Activated CD4-positive, alpha-beta T cell treated with anti-CD3 and anti-CD28 coated beads, Interleukin-2, amount 10 ng/mL, durations not matched to agents 24 days and 14 days (primary cell): ENCODE measurements at places on chromosomes 7 and 10. TPM values are rescaled to one million over a fixed set of nuclear protein-coding genes. Genes with fewer than 3 reads are reported as not detected.
A peak's percentile ranks its signal among the peaks of the same experiment; 100 is the strongest.

DNA sequence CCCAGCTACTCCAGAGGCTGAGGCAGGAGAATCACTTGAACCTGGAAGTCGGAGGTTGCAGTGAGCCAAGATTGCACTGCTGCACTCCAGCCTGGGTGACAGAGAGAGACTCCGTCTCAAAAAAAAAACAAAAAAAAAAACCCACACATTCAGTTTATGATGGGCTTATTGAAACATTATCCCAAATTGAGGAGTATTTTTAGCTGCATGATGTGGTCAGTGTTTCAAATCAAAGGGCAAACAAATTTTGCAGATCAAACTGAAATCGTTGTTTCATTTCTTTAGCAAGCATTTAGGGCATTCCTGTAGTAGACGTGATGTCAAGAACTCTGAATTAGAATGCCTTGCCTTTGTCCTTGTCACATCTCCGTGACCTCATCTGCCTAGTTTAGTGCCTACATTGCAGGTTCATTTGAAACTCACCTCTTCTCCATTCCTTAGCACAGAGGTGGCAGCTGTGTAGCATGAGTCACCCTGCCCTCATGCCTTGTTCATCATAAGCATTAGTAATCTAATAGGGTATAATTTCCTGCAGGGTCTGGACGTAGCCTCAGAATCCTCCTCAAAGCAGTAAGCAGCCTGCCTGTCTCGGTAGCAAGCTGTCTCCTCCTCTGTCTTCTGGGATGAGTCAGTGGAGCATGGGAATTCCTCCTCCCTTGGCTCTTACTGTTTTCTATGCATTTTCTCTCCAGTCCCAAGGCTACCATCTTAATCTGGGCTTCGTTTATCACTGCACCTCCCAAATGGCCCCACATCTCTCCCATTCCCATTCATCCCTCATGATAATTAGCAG is 73.8 kb downstream of the CUL1 start:
- peaks cover 19% of the 10 kb centered on the region for H3K4me1 ChIP-seq
- no peaks in the 10 kb centered on the region for H3K27me3 ChIP-seq
- no peak for DNase-seq
- H3K27ac ChIP-seq: peak overlapping the region; percentile 46
- H3K36me3 ChIP-seq: peaks cover 44% of the 10 kb centered on the region

- H3K4me3 ChIP-seq: no peak overlapping the region
- peaks cover 5% of the 10 kb centered on the region for H3K4me1 ChIP-seq
- no peak overlapping the region for H3K27ac ChIP-seq
Measured at GRCh38 chr7:112765105-112765504, 25.1 kb downstream of the TMEM168 start.

- H3K27ac ChIP-seq: no peak overlapping the region
- H3K4me1 ChIP-seq: no peaks in the 10 kb centered on the region
- no peak overlapping the region for H3K4me3 ChIP-seq
Measured at GRCh38 chr7:14505906-14506305, 396.6 kb downstream of the DGKB start.

DNA sequence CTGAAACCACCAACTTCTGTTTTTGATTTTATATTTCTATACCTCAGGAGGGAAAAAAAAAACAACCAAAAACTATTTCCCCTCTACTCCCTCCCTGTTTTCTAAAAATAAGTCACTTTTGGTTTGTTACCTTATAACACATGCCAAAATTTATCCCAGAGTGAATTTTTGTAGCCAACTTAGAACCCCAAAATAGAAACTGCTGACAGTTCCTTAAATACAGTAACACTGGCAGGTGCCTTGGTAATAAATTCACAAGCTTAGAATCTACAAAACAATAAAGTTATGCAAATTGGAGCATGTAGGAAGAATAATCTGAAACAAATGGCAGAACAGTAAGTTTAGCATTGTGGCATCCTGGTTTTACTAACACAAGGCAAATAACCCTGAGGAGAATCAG is 165.0 kb upstream of the HDAC9 start:
- no peaks in the 10 kb centered on the region for H3K4me1 ChIP-seq
- no peak overlapping the region for H3K27ac ChIP-seq
- no peak for DNase-seq
- H3K4me3 ChIP-seq: no peak overlapping the region

DNA sequence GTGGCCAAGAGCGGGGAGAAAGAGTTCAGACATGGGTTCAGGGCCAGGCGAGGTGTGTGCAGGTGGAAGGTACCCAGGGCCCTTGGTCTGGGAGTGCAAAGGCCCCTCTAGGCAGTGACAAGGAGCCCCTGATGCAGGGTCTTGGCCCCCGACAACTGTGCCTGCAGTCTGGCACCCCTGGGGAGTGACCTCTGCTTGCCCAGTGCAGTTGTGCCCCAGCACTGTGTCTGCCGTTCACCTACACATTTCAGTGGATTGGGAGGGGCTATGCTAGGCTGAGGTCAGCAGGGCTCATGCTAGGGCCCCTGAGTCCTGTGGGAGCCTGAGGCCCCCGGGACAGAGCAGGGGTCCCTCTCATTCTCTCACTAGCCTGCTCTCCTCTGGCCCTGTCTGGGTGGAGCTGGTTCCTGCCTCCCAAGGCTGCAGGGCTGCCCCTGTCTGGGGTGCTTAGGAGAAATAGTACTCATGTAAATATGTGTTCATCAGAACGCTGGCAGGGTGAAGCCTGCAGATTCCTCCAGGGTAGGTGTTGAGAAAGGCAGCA is 550.4 kb downstream of the TCERG1L start:
- DNase-seq: no peak
- H3K4me3 ChIP-seq: no peak overlapping the region
- no peaks in the 10 kb centered on the region for H3K4me1 ChIP-seq
- H3K36me3 ChIP-seq: no peaks in the 10 kb centered on the region

- H3K4me1 ChIP-seq: peaks cover 3% of the 10 kb centered on the region
- peaks cover 2% of the 10 kb centered on the region for H3K36me3 ChIP-seq
- no peak overlapping the region for H3K4me3 ChIP-seq
- DNase-seq: no peak
- H3K27ac ChIP-seq: no peak overlapping the region
Measured at GRCh38 chr10:59666310-59666709, 43.3 kb downstream of the SLC16A9 start.

GRCh38 chr10:4767033-4767814 is 58.8 kb upstream of the AKR1E2 start:
- no peak overlapping the region for H3K27ac ChIP-seq
- no peak for DNase-seq
- no peaks in the 10 kb centered on the region for H3K4me1 ChIP-seq
- H3K36me3 ChIP-seq: no peaks in the 10 kb centered on the region
- H3K4me3 ChIP-seq: no peak overlapping the region

DNA sequence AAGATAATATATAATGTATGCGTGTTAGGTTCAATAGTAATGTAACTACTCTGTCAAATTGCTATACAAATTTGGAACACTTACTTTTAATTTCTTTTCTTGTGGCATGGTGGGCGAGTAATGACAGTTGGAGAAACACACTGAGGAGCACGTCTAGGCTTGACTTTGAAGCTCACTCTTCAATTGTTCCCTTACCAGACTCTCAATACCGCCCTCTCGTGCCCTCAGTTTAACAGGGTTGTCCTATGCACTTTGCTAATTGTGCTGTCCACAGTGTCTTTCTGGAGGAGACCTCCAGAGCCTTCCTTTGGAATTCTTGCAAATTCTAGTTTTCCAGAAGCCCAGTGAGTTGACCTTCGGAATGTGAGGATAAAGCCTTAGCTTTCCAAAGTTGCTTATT is 107.2 kb upstream of the RELN start:
- H3K36me3 ChIP-seq: no peaks in the 10 kb centered on the region
- no peak overlapping the region for H3K27ac ChIP-seq

The GNGT1 gene
- total RNA-seq: not detected in 2 replicates

The SPDYE18 gene
- 0.26 TPM in 1 of 2 replicates, not detected in the other for total RNA-seq

The VWA2 gene
- total RNA-seq: not detected in 2 replicates

The FBXO24 gene
- 0.38 and 0.42 TPM in 2 replicates for total RNA-seq

The CC2D2B gene
- 0.26 TPM in 1 of 2 replicates, not detected in the other for total RNA-seq
